ENCODE measurements at places on chromosomes 3 and 15. TPM values are rescaled to one million over a fixed set of nuclear protein-coding genes. Genes with fewer than 3 reads are reported as not detected.

The HEMK1 gene
- total RNA-seq, result 13.4 TPM

The ACKR2 gene
- total RNA-seq, result 1.1 TPM

The SCN5A gene
- 0.96 TPM for total RNA-seq

The FHIT gene
- 1.3 TPM for total RNA-seq

The MYH15 gene
- total RNA-seq, result 0.08 TPM

The MYO5A gene
- total RNA-seq, result 19.0 TPM

The C3orf85 gene
- total RNA-seq, result not detected

The KLHL24 gene
- 80.7 TPM for total RNA-seq

The CX3CR1 gene
- 0.08 TPM for total RNA-seq

The SPRED1 gene
- total RNA-seq, result 29.0 TPM

The CFAP20DC gene
- 2.8 TPM for total RNA-seq

All from epithelial cell of alveolus of lung (primary cell).